Hindlimb muscle (tissue), 1 donor: ENCODE measurements at places on chromosomes 5 and 9. TPM values are rescaled to one million over a fixed set of nuclear protein-coding genes. Genes with fewer than 3 reads are reported as not detected.

- no peak for DNase-seq
Observed at GRCh38 chr5:78811866-78812265, 163.3 kb upstream of the LHFPL2 start.

DNA sequence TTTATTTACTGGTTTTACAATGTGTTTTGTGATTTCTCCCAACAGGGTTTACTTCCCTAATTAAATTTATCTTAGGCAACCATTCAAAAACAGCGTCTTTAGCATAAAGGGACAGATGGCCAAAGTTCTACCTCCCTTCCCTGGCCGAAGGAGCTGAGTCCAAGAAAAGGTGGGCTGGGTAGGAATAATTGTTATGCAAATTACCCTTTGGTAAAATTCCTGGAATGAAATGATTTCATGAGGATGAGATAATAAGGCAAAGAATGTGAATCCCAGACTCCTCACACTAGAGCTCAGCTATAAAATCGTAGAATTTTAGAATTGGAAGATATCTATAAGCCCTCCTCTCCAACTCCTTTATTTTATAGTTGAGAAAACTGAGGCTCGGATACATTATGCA, 119.6 kb downstream of the SGCD start:
- no peak for DNase-seq

GRCh38 chr5:172453986-172454357, 353 bp downstream of the SH3PXD2B start:
- peak; percentile 75 for DNase-seq

- no peak for DNase-seq
Observed at GRCh38 chr5:179187681-179188575, 127.8 kb downstream of the ZNF354C start.

GRCh38 chr5:149423794-149424268, 44.7 kb upstream of the IL17B start:
- no peak for DNase-seq

DNA sequence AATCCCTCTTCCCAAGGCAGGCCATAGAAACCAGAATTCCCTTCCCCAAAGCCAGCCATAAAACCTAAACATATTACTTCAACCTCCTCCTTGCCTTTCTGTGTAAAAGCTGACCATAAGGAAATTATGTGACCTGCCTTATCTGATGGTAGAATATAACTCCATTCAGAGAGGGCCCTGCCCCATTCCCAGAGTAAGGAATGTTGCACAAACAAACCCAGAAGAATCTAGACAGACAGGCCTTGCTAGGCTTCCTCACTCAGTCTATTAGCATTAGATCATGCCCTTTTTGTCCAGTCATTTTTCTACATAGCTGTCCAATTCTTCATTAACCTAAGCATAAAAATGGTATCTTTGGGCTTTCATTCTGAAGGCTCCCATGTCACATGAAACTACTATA, 17.8 kb upstream of the IFNB1 start:
- no peak for DNase-seq

GRCh38 chr9:127967151-127967809, 13.5 kb downstream of the EEIG1 start:
- DNase-seq: no peak

DNA sequence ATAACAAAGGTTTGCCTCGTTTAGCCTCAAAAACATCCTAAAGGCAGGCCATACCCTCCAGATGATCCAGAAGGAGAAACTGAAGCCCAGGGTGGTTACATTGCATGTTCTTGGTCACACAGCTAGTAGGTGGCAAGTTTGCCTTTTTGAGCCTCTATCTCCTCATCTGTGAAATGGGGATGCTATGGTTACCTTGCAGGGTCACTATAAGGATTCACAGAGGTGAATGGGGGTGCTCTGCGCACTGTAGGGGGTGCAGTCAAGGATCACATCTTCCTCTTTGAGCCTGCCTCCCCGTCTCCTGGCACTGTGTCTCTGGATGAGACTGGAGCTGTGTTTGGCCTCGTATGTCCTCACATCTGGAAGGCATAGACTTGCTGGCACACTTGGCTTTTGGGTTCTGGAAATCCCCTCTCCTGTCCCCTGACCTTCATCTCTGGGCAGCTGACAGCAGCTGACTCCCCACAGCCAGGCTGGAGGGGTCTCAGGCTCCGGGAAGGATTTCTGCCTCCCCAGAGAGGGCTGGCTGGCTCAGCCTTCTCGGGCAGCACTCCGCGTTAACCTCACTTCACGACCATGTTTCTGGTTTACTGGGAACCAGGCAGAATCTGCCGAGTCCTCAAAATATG, 167.7 kb downstream of the RGS3 start:
- DNase-seq: peak; percentile 68

- DNase-seq: no peak
Observed at GRCh38 chr5:107869438-107870115, 198.8 kb upstream of the EFNA5 start.

- DNase-seq: no peak
Observed at GRCh38 chr9:123044586-123044985, 11.1 kb downstream of the GPR21 start.

DNA sequence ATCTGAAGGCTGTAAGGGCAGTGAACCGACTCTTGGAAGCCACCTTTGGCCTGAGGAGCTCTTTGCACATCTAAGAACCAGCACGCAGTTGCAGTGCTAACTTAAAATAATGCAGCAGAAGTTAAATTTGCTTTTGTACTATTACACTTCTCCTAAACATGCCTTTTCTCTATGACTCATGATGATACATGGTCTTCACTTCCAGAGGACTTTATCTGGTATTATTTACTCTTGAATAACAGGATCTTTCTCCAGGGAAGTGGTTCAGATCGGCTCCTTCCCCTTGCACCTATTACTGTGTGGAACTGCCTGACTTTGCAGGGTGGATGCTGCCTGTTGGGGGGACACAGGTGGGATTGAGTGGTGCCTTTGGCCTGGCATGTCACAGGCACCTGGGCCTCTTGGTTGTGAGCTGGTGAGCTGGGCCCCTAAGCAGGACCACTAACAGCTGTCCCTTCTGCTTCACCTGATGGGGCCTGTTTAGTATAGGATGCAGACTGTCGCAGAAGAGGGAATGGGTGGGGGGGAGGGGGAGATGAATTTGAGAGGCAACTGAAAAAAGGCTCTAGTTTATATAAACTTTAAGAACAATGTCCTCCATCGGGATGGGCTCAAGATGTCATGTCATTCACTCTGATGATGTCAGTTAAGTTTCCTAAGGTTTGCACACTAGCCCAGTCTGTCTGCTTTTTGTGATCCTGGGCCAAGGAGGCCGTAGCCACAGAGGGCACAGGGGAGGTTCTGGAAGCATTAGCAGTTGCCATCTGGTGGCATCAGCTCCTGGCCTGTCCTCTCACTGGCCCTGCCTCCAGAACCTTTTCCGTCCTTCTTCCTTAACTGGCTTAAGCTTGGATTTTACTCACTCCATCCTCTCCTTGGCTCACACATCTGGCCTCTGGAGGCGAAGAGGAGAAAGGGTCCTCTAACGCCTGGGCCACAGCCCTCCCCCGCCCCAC, 33.9 kb upstream of the GABBR2 start:
- no peak for DNase-seq

GRCh38 chr9:109378316-109378715, 57.5 kb upstream of the EPB41L4B start:
- no peak for DNase-seq

GRCh38 chr5:94374336-94374735, 244.1 kb downstream of the KIAA0825 start:
- no peak for DNase-seq

GDNF gene
- polyA plus RNA-seq: 1.9 TPM

RABGAP1 gene
- 34.3 TPM for polyA plus RNA-seq

CD274 gene
- 1.5 TPM for polyA plus RNA-seq

TIMD4 gene
- 2.0 TPM for polyA plus RNA-seq

SLC6A3 gene
- not detected for polyA plus RNA-seq

GSN gene
- 316 TPM for polyA plus RNA-seq
